ENCODE measurements at places on chromosomes 16 and 17. TPM values are rescaled to one million over a fixed set of nuclear protein-coding genes. Genes with fewer than 3 reads are reported as not detected.

DNA sequence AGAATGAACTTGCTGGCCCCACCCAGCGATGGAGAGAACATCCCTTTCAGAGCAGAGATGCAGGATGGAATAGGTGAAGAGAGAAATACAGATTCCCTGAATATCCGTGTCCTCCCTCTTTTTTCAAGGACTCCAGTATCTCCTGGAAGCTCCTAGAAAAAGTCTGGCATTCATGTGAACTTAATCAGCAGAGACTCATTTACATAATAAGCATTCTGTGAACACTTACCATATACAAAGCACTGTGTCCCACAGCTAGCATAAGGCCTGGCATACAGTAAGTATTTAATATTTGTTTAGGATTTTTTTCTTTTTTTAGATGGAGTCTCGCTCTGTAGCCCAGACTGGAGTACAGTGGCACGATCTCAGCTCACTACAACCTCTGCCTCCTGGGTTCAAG is 208.5 kb upstream of the RPL38 start:
- DNase-seq: no peak
- H3K27me3 ChIP-seq: peaks cover 27% of the 10 kb centered on the region
- H3K4me1 ChIP-seq: no peaks in the 10 kb centered on the region
- no peaks in the 10 kb centered on the region for H3K36me3 ChIP-seq
- no peak overlapping the region for H3K4me3 ChIP-seq

DNA sequence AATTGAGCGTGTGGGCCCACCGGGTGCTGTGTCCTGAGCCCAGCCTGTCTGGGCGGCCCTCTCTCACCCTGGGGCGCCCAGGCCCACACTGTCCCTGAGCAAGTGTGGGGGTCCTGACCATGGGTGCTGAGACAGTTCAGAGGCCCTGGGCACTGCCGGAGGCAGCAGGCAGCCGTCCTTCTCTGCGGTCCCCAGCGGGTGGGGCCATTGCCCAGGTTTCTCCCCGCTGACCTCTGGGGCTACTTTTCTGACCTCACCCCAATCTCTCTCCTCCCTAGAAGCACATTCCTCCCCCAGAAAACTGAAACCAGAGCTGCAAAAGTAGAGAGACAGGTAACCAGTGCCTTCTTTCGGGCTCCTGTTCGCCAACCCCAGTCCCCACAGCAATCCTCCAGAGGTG is 36.0 kb upstream of the PVALEF start:
- DNase-seq: no peak
- no peaks in the 10 kb centered on the region for H3K27me3 ChIP-seq
- no peaks in the 10 kb centered on the region for H3K36me3 ChIP-seq
- H3K27ac ChIP-seq: no peak overlapping the region

DNA sequence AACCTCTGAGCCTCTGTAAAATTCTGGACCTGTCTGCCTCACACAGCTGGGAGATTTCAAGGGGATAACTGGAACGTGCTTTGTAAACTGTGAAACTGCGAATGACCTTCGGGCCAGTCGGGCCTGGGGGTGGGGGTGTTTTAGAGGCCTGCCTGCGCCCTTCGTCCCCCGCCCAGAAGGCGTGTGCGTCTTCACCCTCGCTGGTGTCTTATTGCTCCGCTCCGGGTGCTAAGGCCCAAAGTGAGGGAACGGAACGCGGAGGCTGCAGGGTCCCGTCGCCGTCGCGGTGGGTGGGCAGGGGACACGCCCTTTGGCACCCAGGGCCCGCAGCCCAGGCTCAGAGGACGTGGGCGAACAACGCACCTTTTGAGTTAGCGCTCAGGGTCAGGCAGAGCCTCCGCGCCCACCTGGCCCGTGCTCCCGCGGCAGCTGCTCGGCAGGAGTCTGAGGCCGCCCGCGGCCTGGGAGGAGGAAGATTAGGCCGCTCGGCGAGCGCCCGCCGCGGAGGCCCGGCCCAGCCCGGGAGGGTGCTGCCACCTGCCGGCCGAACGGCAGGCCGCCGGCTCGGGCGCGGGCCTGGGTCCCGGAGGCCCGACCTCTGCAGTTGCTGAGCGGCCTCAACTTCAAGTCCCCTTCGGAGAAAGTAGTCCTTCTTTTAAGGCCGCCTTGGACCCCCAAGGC is 29.7 kb downstream of the DCAKD start:
- no peak for DNase-seq
- H3K27ac ChIP-seq: no peak overlapping the region
- peaks cover 8% of the 10 kb centered on the region for H3K36me3 ChIP-seq
- H3K4me3 ChIP-seq: peak overlapping the region; percentile 19
- peaks cover 27% of the 10 kb centered on the region for H3K4me1 ChIP-seq
- no peaks in the 10 kb centered on the region for H3K27me3 ChIP-seq

DNA sequence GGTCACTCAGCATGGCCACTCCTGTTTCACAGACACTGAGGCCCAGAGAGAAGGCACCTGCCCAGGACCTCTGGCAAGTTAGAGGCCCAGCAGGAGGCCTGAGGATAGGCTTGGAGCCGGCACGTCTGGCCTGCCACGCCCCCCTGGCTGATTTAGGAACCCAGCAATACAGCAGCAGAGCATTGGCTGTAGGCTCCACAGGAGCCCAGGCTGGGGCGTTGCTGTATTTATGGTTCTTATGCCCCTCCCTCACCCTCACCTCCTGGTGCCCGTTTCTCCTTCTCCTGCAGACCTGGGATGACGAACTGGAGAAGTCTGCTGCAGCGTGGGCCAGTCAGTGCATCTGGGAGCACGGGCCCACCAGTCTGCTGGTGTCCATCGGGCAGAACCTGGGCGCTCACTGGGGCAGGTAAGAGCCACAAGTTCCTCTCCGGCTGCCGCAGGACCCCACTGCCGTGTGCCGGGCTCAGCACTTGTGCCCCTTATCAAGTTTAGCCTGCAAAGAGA is 25.8 kb downstream of the CRISPLD2 start:
- no peak for DNase-seq
- no peak overlapping the region for H3K27ac ChIP-seq
- no peaks in the 10 kb centered on the region for H3K36me3 ChIP-seq

DNA sequence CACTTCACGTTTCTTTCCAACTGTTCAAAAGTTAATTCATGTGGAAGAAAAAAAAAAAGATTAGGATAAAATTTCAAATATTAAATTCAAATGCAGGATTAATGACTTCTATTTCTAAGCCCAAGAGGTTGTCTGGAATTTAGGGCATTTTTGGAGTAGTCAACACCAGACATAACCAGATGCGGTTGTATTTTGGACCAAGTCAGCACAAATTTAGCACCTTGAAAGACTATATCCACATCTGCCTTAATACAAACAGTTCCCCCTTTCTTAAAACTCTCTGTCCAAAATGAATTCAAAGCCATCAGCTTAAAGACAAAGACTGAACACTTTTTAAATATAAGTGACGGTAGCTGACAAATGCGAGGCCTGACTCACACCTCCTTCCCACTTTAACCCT is 282.9 kb downstream of the C16orf95 start:
- no peak overlapping the region for H3K4me3 ChIP-seq
- no peaks in the 10 kb centered on the region for H3K27me3 ChIP-seq
- no peak for DNase-seq
- peaks cover 17% of the 10 kb centered on the region for H3K4me1 ChIP-seq
- H3K27ac ChIP-seq: no peak overlapping the region
- no peaks in the 10 kb centered on the region for H3K36me3 ChIP-seq

DNA sequence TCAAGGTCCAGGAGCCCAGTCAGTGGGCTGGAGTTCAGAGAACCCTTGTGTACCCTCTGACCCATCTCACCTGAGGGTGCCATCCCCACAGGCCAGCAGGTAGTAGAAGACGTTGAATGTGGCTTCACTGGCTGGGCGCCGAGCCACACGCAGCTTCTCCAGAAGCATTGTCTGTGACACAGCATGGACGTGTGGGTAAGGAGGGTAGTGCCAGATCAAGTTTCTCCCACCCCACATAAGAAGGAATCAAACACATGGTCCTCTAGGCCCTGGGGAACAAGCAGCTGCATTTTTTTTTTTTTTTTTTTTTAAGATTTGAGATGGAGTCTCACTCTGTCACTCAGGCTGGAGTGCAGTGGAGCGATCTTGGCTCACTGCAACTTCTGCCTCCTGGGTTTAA is 60.9 kb downstream of the MYO18A start:
- DNase-seq: no peak
- no peak overlapping the region for H3K27ac ChIP-seq
- no peak overlapping the region for H3K4me3 ChIP-seq
- H3K27me3 ChIP-seq: no peaks in the 10 kb centered on the region
- no peaks in the 10 kb centered on the region for H3K4me1 ChIP-seq

GRCh38 chr16:53769185-53769584 is 65.2 kb downstream of the FTO start:
- no peak overlapping the region for H3K4me3 ChIP-seq
- no peaks in the 10 kb centered on the region for H3K27me3 ChIP-seq
- H3K4me1 ChIP-seq: peaks cover 11% of the 10 kb centered on the region
- H3K36me3 ChIP-seq: no peaks in the 10 kb centered on the region

DNA sequence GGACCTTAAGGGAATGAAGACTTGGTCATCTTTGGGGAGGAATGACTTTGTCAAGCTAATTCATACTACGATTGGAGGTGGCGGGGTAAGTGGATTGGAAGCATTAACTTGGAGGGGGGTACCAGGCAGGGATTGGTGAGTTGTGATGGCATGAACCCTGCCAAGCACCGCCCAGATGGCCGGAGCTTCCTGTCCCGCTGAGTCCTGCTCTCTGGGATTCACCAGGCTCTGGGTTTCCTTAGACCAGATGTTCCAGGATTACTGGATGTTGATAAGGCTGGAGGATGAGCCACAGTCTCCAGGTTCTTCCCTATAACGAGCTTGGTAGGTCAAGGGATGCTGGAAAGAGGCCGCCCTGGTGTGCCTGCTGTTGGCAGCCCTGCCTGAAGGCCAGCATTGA is 154.9 kb downstream of the SDK2 start:
- no peaks in the 10 kb centered on the region for H3K27me3 ChIP-seq
- no peak for DNase-seq
- H3K27ac ChIP-seq: no peak overlapping the region
- H3K36me3 ChIP-seq: peaks cover 9% of the 10 kb centered on the region
- no peak overlapping the region for H3K4me3 ChIP-seq

- DNase-seq: no peak
- H3K27me3 ChIP-seq: no peaks in the 10 kb centered on the region
- H3K36me3 ChIP-seq: peaks cover 7% of the 10 kb centered on the region
- H3K27ac ChIP-seq: peak overlapping the region; percentile 97
- peak overlapping the region; percentile 100 for H3K4me3 ChIP-seq
These were observed 957 bp downstream of the VPS25 start for GRCh38 chr17:42774066-42774745.

- peak overlapping the region; percentile 28 for H3K4me3 ChIP-seq
- DNase-seq: no peak
- no peaks in the 10 kb centered on the region for H3K27me3 ChIP-seq
These were observed 48.6 kb downstream of the SLC39A11 start for GRCh38 chr17:73043686-73044581.

DNA sequence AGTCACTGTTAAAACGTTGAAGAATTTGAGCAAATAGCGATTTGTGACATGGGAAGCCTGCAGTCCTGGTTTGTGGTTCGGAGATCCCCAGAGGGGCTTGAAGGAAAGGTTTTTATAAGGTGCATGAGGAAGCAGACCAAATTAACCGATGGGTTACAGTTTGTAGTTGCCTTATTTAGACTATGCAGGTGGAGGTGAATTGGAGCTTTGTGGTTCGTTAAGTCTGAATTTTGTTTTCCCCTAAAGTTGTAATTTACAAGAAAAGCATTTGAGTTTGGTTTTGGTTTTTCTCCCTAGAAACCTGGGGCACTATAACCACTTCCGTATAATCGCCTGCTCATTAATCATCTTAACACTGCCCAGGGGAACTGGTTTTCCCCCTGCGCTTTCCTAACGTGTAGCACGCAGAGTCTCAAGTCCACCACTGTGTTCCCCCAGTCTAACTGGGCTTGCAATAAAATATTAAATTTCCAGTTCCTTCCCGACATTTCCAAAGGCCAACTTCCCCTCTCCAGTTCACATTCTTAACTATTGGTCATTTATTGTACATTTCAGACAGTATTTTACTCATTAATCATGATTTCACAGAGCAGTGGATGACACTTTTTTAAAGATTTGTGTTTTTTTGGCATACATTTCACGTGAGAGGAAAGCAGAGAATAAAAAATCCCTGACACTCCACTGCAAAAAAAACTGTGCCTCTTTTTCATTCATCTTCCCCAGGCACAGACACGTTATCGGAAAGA is 932 bp downstream of the ZNF267 start:
- H3K27ac ChIP-seq: peak overlapping the region; percentile 92
- H3K4me3 ChIP-seq: peak overlapping the region; percentile 89
- H3K36me3 ChIP-seq: peaks cover 2% of the 10 kb centered on the region
- no peak for DNase-seq
- H3K4me1 ChIP-seq: peaks cover 46% of the 10 kb centered on the region

GRCh38 chr16:84839956-84840355 is 20.2 kb downstream of the CRISPLD2 start:
- H3K4me3 ChIP-seq: no peak overlapping the region
- H3K27me3 ChIP-seq: no peaks in the 10 kb centered on the region
- H3K27ac ChIP-seq: peak overlapping the region; percentile 83
- peaks cover 86% of the 10 kb centered on the region for H3K4me1 ChIP-seq
- DNase-seq: no peak

DNA sequence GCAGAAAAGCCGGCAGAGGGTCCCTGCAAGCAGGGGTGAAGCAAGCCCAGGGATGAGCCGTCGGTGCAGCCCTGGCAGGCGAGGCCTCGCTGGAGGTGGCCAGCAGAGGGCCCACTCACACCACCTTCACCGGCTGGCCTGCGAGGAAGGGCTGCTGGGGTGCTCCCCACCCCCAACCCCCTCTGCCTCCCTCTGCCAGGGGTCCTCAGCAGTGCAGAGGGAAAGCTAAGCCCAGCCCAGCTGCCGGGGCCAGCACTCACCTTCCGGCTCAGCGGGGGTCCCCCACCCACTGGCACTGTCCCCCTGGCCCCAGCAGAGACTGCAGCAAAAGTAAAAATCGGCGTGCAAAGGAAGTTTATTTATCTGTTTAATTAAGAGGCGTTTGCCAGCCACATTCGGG is 113.4 kb downstream of the ENGASE start:
- no peak for DNase-seq
- no peak overlapping the region for H3K4me3 ChIP-seq
- no peaks in the 10 kb centered on the region for H3K36me3 ChIP-seq
- no peak overlapping the region for H3K27ac ChIP-seq

The TPSG1 gene
- total RNA-seq: not detected

The SPATA32 gene
- total RNA-seq: not detected

The PYDC1 gene
- not detected for total RNA-seq

The SPHK1 gene
- 5.8 TPM for total RNA-seq

The P2RX5 gene
- total RNA-seq: 0.18 TPM

The TMEM114 gene
- total RNA-seq: not detected

The SOX9 gene
- 9.5 TPM for total RNA-seq

The CCL8 gene
- total RNA-seq: not detected

The SLFN12L gene
- not detected for total RNA-seq

The CDH8 gene
- total RNA-seq: 2.8 TPM

Data from chondrocyte (in vitro differentiated cells).